ENCODE measurements at places on chromosomes 5 and 9.

DNA sequence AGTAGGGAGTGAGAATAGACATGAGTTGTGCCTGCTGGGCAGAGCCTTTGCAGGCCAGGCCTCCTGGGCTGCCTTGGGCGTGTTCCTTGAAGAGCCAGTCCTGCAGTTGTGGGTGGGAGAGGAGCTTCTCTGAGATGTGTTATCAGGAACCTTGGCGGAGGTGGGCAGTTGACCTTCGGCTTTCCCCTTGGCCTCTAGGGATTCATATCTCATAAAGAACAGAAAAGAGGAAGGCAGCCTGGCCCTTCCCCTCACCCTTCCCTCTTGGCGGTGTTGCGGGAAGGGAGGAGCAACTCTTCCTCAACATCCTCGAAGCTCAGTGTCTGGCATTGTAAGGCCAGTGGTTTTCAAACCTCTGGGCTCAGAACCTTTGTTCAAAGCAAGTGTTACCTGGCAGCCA, 59.2 kb downstream of the DAPK1 start:
- no peak for DNase-seq

DNA sequence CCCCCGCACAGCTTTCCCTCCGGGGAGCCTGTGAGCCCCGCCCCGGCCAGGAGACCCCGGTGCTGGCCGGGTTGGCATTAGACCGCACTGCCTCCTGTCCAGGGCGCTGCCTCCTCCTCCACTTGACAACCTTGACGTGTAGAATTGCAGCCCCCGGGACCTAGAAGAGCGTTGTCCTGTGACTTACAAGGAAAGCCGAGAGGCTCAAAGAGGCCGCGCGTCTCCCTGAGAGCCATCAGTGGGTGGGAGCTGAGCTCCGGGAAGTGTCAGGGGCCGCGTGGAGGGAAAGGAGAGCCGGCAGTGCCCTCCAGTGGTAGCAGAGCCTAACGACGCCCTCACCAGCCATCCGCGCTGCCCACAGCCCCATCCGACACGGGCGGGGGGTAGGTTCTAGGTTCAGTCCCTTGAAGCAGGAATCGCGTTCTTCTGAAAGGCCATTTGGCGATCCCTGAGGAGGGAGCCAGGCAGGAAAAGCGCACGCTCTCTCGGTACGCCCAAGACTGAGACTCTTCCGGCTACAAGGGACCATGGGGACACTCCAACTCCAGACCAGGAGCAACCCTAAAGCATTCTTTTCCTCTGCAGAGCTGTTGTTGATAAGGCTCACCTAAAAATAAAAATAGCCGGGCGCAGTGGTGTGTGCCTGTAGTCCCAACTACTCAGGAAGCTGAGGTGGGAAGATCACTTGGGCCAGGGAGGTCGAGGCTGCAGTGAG, 40.6 kb upstream of the SAP30L start:
- peak; percentile 92 for DNase-seq

DNA sequence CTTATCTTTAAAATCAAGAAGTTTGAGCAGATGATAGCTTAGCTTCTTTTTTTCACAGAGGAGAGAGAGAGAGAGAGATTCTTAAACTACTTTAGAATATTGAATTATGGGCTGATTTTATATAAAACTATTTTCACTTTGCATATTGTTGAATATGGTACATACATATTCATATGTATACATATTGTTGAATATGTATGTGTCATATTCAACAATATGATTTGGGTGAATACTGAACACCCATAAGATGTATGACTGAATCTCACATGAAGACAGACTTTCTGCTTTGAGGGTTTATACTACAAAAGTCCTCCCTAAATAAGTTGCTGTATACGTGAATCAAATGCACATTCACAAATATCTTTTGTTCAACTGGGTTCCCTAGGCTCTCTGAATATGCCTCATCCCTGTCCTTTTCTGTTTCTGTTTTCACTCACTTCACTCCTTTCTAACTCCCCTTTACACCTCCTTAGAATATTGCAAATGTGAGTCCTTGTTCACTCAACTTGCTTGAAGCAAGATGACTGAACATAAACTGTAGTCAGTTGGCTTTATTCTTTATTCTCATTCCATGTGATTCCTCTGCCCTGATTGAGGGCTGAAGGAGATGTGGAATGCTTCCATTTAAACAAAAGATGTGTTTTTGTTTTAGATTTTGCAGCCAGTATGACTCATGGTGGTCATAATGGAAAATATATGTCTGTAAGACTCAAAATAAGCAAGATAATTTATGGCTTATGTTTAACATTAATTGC, 225.4 kb upstream of the DAB2 start:
- DNase-seq: no peak

DNA sequence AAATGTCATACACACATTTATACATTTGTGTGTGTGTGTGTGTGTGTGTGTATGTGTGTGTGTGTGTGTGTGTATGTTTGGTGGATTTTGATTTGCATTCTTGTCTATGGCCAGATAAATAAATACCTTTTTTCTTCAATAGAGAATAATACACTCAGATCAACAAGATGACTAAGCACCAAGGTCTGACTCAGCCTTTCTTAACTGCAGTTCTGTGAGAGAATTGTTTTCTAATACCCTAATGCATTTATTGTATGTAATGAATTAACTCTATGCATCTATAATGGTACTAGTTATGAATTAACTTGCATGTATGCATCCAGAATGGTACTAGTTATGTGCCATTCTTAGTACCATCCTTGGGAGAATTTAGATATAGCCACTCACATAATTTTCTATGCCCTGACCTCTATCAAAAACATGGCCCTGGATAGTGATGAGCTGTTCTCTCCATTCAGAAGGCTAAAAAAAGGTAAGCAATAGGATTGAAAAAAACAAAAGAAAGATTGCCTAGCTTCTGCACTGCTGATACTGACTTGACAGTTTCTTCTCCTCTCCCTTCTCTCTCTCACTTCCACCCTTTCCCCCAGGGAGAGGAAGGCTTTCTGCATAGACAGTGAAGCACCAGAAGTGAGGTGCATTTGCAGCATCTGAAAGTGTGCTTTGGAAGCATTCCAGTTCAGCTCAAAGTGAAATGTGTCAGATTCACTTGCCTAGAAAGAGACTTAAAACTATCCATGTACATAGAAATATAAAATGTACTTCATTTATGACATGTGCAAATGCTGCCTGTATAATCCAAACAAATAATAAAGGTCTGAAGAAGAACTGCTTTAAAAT, 55.1 kb upstream of the CCDC112 start:
- no peak for DNase-seq

DNA sequence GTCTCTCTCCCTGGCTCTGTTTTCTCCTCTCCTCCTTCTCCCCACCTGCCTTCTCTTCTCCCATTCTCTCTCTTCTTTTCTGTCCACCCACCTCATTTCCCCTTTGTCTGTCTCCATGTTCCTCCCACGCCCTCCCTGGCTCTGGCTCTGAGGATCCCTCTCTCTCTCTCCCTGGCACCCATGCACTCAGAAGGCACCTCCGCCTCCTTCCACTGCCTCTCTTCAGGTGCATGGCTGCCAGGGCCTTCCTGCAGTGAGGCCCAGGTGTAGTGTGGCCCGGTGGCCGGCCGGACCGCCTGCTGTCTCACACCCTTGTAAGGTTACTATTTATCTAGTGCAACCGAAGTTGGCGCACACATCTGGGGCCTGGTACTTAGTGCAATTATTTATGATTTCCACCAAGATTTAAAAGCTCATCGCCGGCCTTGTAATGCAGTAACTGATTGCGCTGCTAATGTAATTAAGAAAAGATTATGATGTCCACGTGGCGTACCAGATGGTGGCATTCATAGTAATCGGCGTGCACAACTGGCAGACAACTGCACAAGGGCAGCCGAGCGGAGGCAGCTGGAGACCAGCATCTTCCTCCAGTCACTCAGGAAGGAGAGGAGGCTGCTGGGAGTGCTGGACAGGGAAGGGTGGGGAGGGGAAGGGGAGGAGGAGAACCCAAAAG, 50.4 kb upstream of the MVB12B start:
- DNase-seq: no peak

DNA sequence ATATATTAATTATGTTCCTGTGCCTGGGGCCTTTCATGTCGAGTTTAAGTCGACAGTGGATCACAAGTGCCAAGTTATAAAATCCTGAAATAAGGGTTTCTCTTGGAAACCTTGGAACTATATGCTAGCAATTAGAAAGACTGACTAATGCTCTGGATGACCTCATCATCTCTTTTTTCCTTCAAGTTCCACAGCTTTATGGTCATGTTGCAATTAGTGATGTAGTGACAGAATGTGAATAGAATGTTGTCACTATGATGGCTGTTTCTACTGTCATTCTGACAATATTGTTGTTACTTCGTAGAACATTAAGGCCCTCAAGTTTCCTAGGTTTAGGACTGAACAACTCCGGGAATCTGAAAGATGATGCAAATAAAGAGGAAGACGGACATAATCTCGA, 368.0 kb upstream of the SEMA6A start:
- no peak for DNase-seq

DNA sequence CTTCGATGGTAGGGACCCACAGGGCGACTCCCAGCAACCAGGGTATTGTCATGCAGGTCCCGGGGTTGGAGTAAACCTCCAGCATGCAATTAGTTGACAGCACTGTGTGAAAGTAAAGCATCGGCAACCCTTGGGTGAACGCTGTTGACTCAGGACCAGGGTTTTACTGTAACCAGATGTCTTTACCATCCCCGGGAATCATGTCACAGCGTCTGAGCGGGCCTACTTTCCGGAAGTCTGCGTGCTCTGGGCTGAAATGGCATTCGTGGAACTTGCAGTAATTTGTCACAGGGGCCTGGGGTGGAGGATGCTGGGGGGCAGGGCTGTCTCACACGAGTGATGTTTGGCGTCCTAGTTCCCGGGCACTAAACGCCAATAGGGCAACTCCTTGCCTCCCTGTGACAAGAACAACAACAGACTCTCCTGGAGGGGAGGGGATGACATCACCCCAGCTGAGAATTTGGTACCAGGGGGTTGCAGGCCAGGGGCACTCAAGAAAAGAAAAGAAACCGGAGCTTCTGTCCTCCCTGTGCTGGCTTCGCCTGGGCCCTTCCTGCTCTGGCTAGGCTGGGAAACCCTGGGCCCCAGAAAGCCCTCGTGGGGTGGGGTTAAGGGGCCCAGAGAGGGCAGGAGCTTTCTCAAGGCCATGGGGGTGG, 10.1 kb upstream of the UBAC1 start:
- DNase-seq: no peak

DNA sequence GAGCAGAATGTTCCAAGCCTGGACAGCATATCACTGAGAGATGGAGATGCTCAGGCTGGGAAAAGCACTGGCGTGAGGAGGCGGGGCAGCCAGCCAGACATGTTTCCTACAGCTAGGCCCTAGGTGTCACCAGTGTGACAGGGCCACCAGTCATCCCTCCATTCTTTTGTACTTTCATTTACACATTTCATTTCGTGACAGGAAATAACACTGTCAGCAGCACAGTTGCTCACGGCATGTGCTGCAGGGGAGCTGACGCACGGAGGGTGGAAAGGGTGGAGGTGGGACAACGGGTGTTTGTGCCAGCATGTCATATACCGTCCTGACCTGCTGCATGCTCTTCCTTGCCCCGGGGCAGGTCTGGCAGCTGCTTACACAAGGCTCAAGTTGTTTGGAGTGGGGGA, 14.8 kb upstream of the CEMIP2 start:
- no peak for DNase-seq

GRCh38 chr5:24492229-24492628, 152.5 kb downstream of the CDH10 start:
- no peak for DNase-seq

DNA sequence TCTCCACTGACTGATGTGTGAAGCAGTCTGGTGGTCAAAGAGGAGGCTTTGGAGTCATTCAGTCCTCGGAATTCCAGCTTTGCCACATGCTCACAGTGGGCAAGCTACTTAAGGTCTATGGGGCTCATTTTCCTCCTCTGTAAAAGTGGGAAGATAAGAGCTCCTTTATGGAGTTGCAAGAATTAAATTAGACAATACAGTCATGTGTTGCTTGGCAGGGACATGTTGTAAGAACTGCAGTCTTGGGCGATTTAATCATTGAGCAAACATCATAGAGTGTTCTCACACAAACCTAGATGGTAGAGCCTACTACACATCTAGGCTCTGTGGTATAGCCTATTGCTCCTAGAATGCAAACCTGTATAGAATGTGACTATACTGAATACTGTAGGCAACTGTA, 253.9 kb downstream of the SH3GL2 start:
- no peak for DNase-seq

GRCh38 chr9:35798658-35799374, 7.4 kb downstream of the NPR2 start:
- peak; percentile 19 for DNase-seq

GRCh38 chr5:55993731-55994494, 850 bp downstream of the IL6ST start:
- no peak for DNase-seq

DNA sequence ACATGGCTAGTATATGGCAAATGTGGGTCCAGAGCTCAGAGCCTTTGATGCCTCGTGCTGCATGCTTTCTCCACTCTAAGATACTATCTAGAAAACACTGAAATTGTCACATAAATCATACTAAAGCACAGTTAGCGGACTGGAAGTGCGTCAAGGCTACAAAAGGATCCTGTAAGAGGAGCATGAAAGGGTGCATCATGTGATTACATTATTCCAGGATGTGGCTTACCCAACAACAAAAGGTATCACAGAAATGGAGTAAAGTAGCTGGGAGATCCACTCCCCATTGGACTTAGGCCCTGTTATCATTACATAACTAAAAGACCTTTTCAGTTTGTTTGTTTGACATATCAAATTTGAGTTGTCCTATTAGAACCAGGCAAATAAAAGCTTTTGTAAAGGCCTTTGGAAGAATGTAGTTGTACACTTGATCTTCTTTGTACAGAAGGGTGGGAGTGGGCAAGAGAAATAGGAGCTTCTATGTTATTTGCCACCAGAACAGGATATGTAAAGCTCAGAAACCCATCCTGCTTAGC, 6.9 kb downstream of the SLC31A1 start:
- no peak for DNase-seq

GRCh38 chr5:14830210-14831005, 41.2 kb downstream of the ANKH start:
- peak; percentile 21 for DNase-seq

- no peak for DNase-seq
Measured at GRCh38 chr9:72092820-72093219, 32.4 kb upstream of the C9orf57 start.

- DNase-seq: no peak
Measured at GRCh38 chr9:26067608-26068007, 389.4 kb upstream of the TUSC1 start.

GRCh38 chr9:6068983-6069382, 53.6 kb upstream of the RANBP6 start:
- DNase-seq: no peak

DNA sequence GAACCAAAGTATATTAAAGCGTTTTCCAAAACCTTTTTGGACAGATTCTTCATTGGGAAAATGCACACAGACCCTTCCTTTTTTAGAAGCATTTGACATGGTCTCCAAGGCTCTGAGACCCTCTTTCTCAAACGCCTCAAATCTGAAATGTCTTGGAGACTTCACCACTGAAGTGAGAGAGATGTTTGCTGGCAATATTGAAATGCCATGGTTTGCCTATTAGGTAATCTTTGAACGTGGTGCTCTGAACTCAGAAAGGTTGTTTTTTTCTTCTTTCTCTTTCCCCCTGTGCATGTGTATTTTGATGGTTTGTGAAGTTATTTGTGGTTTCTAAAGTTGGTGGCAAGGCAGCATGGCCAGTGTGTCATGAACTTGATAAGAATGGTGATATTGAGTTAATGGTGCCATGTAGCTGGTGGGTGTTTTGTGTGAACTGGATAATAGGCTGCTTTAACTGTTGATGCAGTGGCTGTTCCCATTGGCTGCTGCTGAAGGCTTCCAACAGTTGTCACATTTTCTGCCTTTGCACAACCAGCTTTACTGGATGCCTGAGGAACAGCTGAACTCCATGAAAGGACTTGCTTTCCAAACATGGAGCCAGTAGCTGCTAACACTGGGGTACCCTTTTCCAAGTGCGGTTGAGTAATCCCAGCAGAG, 1.7 kb downstream of the PALM2AKAP2 start:
- no peak for DNase-seq

Measured in hepatic stellate cell (primary cell).